ENCODE measurements at places on chromosomes 2 and 18.

- DNase-seq: peak; percentile 96
Measured at GRCh38 chr18:23452728-23453679, at the start of gene RIOK3. RIOK3 (plus strand) TSS chr18:23453287; CDS start chr18:23453440, 153 bp downstream.

DNA sequence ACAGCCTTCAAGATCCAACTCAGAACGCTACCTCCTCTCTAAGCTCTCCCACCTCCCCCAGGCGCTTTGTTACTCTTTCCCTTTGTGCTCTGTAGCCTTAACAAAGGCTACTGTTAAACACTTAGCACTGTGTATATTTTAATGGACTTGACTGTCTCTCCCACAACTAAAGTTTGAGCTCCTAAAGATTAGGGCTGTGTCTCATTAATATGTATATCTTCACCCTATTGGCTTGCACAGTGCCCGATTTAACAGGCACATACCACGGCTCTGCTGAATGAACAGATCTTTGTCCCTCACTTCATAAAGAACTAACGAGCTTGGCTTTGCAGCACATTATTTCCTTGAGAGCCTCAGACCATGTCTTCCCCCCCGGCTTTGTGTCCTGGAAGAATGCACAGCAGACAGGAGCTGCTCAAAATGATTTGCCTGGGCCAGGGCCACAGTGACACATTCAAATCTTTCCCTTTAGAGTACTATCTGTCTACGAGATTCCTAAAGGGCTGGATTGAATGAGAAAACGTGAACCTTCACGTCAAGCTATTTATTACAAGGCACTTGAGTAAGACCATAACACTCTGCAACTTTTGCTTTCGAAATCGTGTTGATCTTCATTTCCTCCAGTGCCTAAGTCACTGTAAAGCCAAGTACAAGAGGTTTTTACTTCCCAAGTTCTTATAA lies 22.1 kb downstream of the ABHD3 start:
- peak; percentile 25 for DNase-seq

DNA sequence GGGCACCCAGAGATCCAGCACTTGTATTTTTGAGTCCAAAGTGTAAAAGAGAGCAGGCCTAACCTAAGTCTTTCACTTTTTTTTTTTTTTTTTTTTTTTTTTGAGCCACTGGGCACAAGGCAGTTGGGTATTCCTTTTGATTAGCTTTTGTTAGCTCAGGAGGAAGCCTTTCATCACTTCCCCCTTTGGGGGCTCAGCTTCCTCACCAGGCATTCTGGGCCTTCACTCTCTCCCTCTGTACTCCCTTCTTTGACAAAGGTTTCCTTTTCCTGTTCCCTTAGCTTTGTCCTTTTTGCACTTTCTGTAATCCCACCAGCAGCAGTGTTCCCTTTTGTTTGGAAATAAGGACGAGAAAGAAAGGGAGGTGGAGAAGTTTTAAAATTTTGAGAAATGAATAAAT lies 88.2 kb downstream of the PKP4 start:
- no peak for DNase-seq

- no peak for DNase-seq
Measured at GRCh38 chr2:25437881-25438662, 96.3 kb upstream of the DNMT3A start.

DNA sequence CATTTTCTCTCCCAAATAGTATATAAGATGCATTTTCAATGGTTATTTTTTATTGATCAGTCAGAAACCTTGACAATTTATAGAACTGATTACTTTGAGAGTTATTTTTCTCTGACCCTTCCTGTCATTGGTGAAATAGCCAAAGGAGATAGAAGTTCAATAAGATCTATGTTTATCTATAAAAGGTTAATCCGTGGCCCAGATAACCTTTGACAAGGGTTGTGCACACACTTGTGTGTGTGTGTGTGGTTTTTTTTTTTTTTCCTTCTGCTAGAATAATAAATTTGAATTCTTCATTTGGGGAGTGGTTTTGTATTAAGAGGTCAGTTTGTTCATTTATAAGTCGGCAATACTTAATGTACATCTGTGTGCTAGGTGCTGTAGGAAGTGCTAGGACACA lies 160.0 kb downstream of the MGAT5 start:
- DNase-seq: no peak

- no peak for DNase-seq
Measured at GRCh38 chr18:79528316-79528695, 132.6 kb downstream of the NFATC1 start.

- no peak for DNase-seq
Measured at GRCh38 chr2:91442246-91442905, 2750.9 kb downstream of the RPIA start.

DNA sequence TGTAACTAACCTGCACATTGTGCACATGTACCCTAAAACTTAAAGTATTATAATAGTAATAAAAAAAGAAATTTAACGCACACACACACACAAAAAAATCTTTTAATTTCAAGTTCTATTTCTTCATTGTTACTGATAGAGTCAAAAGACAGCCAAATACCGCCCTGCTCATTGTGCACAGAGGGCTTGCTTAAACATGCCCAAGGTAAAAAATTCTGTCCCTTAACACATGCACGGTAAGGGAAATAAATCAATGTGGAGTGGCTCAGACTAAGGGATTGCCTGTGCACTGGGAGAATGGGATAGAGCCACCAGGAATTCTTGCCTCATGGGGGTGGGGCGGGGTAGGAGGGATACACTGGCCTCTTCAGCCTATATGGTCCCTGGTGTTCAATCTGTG lies 468.0 kb downstream of the NUP35 start:
- DNase-seq: no peak

GRCh38 chr2:269356-270030 lies 4.7 kb downstream of the ACP1 start:
- no peak for DNase-seq

DNA sequence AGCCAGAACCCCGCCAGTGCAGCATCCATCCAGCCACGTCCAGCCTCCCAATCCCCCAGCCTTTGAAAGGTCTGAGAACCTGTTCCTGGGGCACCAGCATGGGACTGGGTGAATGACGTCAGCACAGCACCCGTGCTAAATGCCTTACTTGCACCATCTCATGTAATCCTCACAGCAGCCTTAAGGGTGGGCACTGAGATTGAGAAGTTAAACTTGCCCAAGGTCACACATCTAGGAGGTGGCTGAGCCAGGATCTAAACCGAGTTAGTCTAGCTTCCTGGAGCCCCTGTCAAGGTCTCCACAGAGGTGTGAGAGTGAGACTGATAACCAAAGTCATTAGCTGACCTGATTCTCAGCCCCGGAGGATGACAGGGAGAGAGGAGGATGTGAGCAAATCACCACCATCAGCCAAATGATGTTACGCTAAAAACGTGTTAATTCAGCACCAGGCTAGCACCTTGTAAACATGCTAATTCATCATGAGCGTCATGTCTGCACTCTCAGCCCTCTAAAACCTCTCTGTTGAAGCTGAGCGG lies 4.6 kb downstream of the CD8A start:
- no peak for DNase-seq

DNA sequence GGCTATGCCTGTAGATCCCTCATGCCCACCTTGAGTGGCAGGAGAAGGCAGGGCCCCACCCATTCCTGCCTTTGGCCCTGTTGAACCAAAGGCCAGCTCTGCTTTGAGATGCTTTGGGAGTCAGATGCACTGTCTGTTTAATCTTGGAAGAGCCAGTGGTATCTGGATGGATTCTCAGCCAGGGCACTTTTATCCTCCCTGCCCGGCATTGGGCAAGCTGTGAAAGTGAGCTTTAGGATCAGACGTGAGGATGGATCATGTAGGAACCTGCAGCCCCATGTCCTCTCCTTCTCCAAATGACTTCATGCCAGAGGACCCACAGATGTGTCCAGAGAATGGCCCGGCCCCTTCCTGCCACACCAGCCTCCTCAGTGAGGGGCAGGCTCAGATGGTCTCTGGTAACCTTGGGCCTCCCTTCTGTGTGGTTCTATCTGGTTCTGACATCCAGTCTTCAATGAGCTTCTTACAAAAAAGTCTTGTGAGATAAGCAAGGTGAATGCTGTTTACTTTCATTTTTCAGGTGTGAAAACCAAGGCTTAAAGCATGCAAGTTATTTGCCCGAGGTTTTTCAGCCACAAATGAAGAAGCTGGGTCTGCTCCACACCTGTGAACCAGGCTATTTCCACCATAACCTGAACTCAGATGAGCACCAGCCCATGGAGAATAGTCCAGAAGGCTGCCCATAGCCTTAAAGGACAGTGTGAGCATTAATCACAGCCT lies 123.8 kb downstream of the KCTD1 start:
- no peak for DNase-seq

DNA sequence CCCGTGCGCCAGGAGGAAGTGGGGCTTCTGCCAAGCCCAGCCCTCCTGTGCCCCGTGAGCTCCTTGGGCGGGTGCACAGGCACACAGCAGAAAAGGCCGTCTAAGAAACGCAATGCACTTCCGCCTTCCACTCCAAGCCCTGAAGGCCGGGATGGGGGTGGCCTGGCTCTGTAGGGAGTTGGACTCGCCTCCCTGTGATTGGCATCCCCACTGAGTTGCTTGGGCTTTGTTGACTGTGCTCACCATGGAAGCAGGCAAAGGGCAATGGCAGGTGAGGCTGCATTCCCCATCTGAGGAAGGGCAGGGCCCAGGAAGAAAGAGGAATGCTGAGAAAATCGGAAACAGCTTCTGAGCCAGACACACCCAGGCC lies 66.8 kb downstream of the CRACDL start:
- DNase-seq: no peak

- no peak for DNase-seq
Measured at GRCh38 chr2:225691711-225692110, 292.2 kb downstream of the NYAP2 start.

- DNase-seq: no peak
Measured at GRCh38 chr2:145356056-145356455, 836.1 kb upstream of the ZEB2 start.

DNA sequence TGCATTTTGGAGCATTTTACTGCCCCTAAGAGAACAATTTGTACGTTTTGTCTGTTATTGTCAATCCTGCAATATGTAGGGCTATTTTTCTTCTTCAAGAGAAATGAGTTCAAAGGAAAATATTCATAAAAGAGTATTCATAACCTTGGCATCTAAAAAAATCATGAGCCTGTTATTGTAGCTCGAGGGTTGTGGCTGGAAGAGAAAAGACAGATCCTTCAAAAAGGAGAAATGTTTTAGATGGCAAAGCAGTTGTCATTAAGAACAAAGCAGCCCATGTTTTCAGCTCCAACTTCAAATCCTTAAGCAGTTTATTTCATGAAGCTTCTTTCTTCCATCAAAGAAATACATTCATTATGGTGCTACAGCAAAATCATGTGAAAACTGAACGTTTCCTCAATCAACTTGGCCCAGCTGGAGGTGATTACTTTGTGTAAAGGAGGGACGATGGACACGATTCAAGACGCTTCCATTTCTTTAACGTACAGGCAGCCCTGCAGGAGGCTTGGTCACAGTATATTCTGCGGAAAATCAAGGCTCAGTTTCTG lies 31.4 kb downstream of the QPCT start:
- DNase-seq: no peak

DNA sequence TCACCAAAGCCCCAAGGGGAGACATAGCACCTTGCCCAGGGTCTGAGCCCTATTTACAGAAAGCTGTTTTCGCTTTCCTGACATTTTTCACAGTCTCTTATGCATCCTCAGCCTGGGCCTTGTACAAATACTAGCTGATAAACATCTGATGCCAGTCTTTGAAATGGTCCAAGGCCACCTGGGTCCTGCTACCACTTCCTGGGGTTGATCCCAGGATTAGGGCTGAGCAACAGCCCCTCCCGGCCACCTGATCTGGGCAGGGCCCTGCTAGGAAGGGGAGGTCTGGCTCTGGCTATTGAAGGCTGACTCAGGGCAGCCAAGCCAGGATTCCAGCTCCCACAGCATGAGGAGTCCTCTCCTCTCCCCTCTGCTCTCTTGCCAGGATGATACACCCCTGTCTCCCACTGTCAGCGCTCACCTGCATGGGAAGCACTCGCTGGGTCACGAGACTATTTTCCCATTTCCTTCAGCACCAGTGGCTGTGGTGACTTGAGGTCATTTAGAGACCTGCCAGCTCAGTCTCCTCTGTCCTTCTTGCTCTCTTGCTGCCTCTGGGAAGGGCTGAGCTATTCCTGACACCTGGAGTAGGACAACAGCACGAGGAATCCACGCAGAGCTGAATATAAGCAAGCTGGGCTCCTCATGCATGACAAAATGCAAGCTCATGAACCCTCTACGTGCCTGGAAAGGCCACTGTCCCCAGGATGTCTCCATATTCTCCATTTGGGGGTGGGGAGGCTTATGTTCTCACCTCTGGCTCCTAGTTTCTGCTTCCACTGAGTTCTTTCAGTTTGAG lies 53.0 kb upstream of the LGALSL start:
- no peak for DNase-seq

DNA sequence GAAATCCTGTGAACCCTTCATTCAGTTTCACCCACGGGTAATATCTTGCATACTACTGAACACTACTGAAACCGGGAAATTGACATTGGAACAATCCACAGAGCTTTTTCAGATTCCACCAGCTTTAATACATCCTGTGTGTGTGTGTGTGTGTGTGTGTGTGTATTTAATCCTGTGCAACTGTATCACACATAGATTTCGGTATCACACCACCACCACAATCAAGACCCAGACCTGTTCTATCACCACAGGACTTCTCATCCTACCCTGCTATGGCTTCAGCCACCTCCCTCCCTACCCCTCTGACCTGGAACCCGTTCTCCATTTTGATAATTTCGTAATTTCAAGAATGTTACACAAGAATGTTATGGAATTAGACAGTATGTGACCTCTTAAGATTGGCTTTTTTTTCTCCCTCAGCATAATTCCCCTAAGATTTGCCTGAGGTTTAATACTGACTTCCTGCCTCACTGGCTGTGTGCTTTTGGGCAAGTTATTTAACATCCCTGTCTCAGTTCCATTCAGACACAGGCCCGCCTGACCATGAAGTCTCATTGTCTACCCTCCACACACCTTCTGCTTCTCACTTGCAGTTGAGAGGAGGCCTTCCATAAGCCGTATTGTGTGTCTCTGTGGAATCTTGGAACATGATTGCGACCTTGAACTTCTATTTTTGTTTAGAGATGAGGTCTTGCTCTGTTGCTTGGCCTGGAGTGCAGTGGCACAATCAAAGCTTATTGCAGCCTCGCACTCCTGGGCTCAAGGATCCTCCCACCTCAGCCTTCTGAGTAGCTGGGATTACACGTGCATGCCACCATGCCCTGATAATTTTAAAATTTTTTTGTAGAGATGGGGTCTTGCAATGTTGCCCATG lies 14.4 kb upstream of the TMEM131 start:
- DNase-seq: no peak

DNA sequence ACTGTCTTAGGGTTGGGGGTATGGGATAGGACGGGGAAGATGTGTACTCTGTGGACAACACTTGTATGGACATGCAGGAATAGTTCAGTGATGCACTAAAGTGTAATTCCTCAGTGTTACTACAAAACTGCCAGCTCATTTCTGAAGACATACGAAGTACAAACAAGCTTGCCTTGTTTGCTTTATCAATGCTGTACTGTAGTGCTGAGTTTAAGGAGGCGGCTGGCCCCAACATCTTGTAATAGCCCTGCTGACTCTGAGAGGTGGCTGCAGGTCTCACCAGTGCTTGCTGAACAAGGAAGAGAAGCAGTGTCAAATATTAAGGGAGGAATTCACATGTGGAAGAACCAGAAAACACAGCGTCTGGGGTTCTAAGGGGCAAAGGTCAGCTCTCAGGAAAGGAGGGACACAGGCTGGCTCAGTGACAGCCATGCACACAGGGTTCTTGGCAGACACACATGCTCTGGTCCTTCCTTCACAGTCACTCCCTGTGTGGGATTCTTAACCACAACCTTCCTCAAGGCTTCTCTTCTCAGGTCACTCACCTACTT lies 39.8 kb upstream of the EVA1A start:
- no peak for DNase-seq

GRCh38 chr2:187554011-187554703 lies at the start of gene TFPI:
TFPI (minus strand) TSS chr2:187554435; CDS start chr2:187503768, 50,667 bp downstream.
- DNase-seq: peak; percentile 66

- no peak for DNase-seq
Measured at GRCh38 chr18:12417687-12418086, 10.0 kb downstream of the PRELID3A start.

GRCh38 chr2:234676783-234677450 lies 180.0 kb upstream of the ARL4C start:
- no peak for DNase-seq

Measured in AG08396 (cell line).